ENCODE measurements at places on chromosomes 12 and 14.

- DNase-seq, result no peak
Observed at GRCh38 chr12:81395431-81395830, 317.6 kb downstream of the ACSS3 start.

GRCh38 chr12:42945927-42946326 lies 356.4 kb upstream of the PRICKLE1 start:
- DNase-seq, result no peak

DNA sequence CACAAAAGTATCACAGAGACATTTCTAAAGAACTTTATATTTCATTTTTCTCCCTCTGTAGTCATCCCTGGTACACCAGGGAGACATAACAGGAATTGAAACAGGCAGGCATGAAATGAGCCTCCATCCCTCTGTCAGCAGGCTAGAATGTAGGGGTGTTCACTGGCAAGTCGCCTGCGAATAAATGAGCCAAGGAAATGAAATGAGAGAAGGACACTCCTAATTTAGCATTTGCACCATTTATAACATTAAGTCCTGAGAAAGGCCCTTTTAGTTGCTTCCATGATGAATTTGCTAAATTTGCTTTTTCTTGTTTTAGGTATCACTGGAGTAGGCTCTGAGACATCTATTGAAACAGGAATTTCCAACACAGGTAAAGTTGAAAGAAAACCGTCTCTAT lies 192.4 kb upstream of the CNTN1 start:
- DNase-seq, result no peak

DNA sequence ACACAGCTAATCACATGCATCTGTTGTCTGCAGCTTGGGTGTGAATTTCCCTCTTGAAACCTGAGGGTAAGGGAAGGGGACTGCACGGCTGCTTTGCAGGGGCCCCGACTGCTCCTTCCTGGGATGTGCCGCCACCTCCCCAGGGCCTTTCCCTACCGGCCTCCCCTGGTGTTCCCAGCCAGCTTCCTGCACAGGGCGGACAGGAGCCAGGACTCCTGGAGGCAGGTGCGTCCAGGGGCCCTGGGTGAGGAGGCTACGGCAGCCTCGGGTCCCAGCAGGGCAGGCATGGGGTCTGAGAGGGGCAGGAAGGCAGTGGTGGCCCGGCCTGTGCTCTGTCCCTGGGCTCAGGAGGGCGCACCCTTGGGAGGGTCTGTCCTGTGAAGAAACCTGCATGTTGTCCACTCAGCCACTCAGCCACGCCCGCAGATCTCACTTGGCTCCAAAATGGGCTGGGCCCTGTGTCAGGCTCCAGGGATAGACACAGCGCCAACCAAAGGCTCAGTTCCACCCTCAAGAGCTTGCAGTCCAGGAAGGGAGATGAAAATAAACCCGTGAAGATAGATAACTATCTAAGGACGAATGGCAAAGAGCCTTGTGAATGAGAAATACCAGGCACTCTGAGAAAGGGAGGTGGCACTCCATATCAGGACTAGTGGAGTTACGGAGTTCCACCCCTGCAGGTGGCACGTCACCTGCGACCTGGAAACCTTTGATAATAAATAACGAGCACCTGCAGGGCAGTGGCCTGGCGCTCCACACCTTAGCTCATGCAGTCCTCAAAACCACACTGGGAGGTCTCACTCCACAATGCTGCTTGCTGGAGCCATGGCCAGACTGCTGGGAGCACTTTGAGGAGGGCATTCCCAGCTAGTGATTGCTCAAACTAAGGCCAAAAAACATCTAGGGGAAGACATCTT lies 427.4 kb downstream of the AACS start:
- no peak for DNase-seq

DNA sequence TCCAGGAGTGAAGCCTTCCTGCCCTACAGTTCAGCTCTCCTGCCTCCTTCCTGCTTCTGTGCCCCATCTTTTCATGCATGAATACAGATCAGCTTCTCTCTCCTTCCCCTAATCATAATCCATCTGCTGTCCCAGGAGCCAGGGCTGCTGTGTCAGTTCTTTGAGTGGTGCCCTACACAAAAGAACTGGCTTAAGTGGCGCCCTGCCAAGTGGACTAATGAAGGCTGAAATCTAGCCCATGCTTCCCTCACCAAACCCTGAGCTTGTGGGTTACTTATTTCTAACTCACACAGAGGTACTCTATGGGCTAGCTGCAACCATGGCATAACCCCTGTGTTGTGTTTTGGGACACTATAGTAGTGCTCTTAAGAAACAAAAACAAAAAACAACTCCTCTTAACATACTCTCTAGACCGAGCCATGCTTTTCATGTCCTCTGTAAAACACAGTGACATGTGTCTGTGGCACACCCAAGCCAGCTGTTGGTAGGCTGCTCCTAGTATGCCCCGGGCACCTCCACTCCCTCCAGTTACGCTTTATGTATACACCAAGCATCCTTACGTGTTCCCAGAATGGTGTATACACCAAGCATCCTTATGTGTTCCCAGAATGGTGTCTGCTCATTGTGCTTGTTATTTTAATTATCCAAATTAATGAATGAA lies 19.3 kb upstream of the ETV6 start:
- DNase-seq, result no peak

- no peak for DNase-seq
Observed at GRCh38 chr12:71731439-71732356, 23.0 kb upstream of the RAB21 start.

DNA sequence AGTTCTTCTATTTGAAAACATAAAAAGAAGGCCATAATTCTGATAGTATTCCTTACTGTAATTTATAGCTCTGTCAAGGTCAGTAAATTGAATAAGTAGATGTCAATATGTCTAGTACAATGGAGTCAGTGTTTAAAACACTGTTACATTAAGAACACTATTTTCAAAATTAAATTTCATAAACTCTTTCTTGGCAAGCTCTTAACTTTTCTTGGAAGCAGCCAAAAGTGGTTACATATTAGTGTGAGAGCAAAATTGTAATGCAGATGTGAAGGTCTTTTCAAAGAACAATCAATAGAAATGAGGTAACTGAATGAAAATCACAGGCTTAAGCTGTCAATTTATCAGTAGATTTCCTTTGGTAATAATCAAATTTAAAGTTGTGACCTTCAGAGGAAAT lies 722.4 kb upstream of the NOVA1 start:
- no peak for DNase-seq

DNA sequence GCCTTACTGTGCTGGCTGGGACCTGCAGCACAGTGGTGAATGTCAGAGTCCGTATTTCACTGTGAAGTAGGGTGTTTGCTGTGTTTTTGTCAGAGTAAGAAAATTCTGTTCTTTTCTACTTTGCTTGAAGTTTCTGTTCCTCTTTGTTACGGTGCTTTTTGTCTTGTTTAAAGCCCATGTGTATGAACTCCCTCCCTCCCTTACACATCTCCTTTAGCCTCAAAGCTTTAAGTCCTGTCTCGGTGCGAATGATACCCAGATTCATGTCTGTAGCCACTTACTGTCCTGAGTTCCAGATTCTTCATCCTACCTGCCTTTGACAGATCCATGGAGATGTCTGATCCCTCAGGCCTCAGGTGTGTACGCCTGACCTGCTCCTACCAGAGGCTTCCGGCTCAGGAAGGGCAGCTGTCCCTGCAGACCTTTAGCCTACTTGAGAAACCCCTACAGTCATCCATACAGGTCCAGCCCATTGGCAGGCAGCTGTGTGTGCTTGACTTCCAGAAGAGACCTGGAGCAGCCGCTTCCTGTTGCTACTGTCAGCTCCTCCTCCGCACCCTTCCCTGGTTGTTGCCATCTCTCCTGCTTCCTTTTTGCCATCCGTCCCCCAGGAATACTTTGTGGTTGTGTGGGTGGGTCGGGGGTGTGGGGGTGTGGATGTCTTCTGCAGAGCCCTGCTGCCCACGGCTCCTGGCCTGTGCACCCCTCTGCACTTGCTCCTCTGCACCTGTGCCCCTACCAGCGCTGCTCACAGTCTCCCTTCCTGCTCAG lies 72.9 kb downstream of the DDX51 start:
- DNase-seq, result no peak

GRCh38 chr12:104566244-104566993 lies 109.7 kb downstream of the CHST11 start:
- no peak for DNase-seq

DNA sequence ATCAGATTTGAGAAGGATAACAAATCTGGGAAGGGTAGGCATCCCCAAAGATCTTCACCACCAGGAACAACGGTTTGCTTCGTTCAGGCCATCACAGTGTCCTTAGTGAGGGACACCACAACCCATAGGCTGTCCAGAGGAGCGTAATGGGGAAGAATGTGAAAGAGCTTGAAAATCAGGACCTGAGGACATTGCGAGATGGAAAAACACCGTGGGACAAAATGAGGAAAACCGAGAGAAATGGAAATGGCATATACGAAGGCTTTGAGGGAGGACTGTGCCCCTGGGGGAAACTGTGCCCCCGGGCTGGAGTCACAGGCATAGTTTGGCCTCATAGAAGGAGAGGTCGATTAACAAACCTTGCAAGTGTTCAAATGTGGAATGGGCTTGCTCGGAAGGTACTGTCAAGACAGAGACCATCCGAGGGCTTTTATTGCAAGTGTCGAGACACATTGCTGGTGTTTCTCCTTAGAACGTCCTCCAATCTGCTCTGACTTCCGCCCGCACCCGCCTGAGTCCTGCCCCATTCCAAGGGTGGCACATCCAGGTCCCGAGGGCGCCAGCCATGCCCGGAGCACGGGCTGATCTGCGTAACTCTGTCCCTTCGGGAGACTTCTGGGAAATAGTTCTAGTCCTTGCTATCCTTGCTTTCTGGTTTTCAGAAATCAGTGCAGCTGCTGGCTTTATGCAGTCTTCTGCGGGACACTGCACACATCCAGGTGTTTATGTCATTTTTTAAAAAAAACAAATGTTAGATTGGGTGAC lies 885 bp upstream of the PALS1 start:
- peak; percentile 9 for DNase-seq

- DNase-seq, result no peak
Observed at GRCh38 chr12:69024907-69025306, 91.9 kb upstream of the CPM start.

DNA sequence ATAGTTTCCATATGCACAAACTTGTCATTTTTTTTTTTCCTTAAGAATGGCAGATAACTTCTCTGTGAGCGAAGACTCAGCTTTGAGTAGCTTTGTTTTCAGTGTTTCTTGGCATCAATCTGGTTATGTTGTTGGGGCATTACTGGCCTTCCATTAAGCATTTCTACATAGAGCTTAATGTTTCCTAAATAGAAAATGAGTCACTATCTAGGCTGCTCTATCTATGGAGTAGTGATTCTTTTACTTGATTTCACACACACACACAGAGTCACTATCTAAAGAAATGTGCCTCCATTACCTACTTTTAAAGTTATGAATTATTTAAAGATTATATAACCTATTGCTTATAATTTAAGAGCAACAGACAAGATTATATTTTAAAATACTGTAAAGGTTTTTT lies 53.9 kb downstream of the TMEM260 start:
- no peak for DNase-seq

DNA sequence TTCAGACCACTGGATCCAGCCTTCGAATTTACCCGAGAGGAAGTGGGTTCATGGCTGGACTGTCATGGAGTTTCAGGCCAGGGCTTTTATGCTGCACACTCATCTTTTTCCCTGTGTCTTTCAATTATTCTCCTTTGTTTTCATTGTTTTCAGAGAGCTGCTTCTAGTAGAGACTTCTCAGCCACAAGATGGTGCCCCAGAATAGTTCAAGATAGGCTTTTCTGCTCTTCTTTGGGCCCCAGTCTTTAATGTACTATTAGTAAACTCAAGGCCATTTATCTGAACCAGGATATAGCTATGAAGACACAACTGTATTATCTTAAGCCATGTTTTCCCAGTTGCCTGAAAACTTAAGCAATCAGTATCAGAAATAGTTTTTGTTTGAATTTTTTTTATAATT lies 30.4 kb upstream of the PSMA6 start:
- DNase-seq, result no peak

- DNase-seq, result no peak
Observed at GRCh38 chr12:80713419-80713818, 3.3 kb upstream of the MYF5 start.

DNA sequence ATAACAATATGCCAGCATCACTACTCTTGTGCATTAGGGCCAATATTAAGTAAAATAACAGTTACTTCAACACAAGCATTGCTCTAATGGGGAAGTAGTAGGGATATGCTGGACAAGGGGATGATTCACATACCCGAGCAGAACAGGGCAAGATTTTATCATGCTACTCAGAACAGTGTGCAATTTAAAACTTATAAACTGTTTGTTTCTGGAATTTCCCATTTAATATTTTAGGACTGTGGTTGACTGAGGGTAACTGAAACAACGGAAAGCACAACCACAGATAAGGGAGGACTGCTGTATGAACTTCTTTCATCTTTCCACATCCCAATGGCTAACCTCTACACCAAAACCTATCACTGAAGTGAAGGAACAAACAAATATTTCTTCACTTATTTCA lies 36.8 kb downstream of the SARNP start:
- DNase-seq, result no peak

DNA sequence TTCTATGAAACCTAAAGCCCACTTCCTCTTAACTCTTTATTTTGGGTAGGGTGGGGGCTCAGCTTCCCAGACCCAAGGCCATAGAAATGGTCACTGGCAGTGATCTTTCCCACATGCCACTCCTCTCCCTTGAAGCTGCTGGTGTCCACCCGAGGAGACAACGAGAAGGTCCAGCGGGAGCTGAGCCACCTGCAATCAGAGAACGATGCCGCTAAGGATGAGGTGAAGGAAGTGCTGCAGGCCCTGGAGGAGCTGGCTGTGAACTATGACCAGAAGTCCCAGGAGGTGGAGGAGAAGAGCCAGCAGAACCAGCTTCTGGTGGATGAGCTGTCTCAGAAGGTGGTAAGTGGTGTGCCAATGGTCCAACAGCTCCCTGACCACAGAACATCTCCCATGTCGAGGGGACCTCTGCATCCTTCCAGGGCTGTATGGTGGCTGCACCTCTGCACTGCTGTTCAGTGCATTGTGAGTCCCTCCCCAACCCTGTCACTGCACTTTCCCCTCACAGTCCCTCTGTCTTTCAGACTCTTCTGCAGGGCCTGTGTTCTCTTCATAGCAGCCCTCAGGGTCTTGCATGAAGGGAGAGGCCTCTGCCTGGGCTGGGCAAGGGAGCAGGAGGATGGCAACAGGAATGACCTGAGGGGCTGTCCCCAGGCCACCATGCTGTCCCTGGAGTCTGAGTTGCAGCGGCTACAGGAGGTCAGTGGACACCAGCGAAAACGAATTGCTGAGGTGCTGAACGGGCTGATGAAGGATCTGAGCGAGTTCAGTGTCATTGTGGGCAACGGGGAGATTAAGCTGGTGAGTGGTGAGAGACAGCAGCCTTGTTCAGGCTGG lies 18.8 kb upstream of the PIP4K2C start:
- DNase-seq, result no peak

- no peak for DNase-seq
Observed at GRCh38 chr12:51329742-51330141, 5.8 kb upstream of the BIN2 start.

Data from activated gamma-delta T cell treated with Interleukin-2 at 50 U/mL for 16 hours (primary cell).